ENCODE measurements at places on chromosomes 11 and 22.

DNA sequence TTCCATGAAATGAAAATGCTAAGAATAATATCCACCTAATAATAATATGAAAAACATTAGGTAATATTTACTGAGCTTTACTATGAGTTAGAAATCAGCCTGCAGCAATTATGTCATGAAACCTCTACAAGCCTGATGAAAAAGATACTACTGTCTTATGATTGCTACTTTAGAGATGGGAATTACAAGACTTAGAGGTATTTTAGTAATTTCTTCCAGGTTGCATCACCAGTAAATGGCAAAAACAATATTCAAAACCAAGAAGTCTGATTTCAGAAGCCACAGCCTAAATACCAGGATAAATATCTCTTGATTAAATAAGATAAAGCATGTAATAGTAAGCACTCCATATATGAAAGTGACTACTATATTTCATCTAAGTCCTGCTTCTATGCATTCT is 13.8 kb downstream of the OR5B21 start:
- DNase-seq: no peak

- DNase-seq: no peak
These were observed 90.8 kb downstream of the ABTB2 start for GRCh38 chr11:34267013-34267412.

GRCh38 chr11:2190657-2191471 is 19.2 kb upstream of the TH start:
- DNase-seq: no peak

DNA sequence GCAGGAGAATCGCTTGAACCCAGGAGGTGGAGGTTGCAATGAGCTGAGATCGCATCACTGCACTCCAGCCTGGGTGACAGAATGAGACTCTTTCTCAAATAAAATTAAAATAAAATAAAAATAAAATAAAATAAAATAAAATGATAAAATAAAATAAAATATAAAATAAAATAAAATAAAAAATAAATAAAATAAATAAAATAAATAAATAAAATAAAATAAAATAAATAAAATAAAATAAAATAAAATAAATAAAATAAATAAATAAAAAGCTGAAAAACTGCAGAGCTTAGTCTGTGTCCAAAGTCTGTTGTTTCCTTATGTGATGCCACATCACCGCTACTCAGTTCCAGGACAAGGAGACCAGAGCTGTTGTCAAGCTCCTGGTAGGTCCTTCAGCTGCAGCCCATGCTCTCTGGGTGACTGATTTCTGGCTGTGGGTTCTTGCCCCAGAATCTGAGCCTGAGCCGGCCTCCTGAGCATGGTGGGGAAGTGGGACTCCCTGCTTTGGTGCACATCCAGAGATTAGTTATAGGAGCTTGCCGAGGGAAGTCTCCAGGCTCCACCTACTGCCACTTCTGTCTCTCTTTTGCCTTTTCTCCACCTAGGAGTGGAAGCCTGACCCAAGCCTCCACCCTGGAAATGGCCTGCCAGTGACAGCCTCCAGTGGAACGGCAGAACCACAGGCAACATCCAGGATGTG is 31.3 kb upstream of the ADA2 start:
- no peak for DNase-seq

DNA sequence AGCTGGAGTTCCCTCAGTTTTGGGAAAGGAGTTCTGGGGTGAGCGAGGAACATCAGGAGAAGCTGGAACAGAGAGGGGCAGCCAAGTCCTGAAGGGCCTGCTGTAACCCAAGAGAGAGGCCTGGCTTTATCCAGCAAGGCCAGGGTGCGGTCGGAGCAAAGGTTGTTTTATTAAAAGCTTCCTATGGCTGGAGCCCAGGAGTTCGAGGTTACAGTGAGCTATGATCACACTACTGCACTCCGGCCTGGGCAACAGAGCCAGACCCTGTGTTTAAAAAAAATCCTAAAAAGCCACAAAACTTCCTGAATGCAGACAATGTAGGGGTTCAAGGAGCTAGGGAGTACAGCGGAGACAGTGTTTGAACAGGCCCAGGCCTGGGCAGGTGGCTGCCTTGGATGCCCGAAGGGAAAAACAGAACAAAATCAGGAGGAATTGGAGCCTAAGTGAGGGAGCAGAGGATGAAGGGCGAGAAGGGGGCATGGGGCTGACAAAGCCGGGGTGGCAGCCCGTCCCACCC is 22.2 kb upstream of the MALAT1 start:
- DNase-seq: no peak

GRCh38 chr11:47980907-47981621 is 705 bp downstream of the PTPRJ start:
- no peak for DNase-seq

GRCh38 chr22:41780746-41781505 is 19.6 kb upstream of the CCDC134 start:
- peak; percentile 61 for DNase-seq

GRCh38 chr11:112570333-112570732 is 309.7 kb upstream of the PLET1 start:
- DNase-seq: no peak

- DNase-seq: no peak
These were observed 524 bp upstream of the SLC25A17 start for GRCh38 chr22:40819599-40820140.

- no peak for DNase-seq
These were observed 58.9 kb upstream of the CLMP start for GRCh38 chr11:123253911-123254310.

DNA sequence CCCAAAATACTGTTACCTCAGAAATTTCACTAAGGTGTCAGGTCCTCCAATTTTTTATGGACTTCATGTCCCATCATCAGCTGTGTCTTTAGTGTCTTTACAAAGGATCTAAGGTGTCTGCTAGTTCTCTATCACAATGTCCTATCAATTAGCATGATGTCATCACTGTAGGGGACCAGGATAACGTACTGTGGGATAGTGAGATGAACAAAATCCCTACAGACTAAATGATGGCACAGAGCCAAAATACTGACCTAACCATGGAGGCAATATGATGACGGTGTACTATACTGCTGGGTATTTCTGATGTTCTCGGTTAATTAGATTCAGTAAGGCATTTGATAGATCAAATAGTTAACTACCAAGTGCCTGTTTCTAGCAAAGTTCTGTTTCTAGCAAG is 82.5 kb downstream of the SBF2 start:
- no peak for DNase-seq

DNA sequence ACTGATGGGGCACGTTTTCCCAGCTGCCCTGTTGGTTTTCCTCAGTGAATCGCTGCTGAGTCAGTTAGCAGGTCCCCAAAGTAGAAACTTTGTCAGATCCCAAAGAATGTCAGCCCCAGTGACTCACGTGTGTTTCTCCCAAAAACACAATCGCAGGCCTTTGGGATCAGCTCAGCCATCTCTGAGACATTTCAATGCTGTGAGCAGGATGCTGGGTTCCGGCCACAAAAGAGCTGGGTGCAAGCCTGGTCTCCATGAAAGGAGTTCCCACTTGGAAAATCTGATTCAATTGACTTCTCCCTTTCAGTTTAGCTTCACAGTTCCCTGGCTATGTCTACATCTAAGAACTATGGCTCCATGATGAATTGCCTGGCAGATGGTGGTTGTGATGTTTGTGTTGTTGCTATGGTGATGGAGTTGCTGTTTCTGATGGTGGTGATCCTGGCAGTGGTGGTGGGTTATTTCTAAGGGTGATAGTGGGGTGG is 28.0 kb downstream of the MYEOV start:
- no peak for DNase-seq

DNA sequence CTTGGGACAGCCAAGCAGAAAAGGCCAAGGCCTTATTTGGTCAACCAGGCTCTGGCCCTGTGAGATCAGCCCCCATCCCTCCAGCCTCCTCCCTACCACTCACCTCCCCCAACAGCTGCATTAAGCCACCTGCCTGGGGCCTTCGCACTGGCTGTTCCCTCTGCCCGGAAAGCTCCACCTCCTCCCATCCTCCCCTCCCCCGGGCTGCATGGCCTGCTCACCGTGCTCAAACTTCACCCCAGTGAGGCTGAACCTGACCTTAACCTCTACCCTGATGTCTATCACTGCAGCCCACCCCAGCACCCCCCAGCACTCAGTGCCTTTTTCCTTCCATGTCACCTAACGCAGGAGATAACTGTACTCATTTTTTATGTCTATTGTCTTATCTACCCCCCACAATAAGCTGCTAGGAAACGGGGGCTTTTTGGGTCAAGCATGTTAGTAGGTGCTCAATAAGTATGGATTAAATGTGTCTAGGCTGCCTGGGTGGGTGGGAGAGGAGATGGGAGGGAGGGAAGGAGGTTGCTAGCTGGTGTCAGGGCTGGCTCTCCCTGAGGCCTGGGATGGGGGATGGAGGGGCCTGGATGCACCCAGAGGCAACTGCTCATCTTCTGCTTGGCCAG is 912 bp downstream of the PTPRCAP start:
- DNase-seq: peak; percentile 49

DNA sequence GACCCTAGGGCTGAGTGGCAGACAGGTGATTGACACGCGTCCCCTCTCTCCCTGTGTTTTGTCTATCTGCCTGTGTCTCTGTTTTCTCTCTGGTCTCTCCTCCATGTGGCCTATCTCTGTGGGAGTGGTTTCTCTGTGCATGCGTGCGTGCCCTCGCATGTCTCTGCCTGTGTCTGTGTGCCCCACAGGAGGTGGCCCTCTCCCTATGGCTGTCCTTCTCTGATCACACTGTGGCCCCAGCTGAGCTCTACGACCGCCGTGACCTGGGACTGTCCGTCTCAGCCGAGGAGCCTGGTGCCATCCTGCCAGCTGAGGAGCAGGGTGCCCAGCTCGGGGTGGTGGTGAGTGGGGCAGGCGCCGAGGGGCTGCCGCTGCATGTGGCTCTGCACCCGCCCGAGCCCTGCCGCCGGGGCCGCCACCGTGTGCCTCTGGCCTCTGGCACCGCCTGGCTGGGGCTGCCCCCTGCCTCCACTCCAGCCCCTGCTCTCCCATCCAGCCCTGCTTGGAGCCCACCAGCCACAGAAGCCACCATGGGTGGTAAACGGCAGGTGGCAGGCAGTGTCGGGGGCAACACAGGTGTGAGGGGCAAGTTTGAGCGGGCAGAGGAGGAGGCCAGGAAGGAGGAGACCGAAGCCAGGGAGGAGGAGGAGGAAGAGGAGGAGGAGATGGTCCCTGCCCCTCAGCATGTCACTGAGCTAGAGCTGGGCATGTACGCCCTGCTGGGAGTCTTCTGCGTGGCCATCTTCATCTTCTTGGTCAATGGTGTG is 11.6 kb downstream of the TMEM132A start:
- DNase-seq: no peak

DNA sequence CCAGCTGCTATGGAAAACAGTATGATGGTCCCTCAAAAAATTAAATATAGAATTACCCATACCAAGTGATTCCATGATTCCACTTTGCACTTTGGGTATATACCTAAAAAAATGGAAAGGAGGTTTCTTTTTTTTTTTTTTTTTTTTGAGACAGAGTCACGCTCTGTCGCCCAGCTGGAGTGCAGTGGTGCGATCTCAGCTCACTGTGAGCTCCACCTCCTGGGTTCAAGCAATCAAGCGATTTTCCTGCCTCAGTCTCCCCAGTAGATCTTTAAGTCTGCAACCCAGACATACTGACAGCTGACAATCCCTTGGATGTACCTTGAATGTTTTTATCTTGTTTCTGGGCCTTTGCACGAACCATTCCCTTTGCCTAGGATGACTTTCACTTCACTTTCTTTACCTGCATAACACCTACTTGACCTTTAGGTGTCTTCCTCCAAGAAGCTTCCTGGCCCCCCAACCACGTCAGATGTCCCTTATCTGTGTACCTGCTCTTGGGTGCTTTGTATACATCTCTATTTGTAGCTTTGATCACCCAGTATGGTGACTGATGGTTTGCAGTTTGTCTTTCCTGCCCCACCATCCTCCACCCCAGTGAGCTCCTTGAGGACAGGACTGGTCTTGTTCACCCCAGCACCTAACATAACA is 11.6 kb downstream of the UCP3 start:
- DNase-seq: no peak

GRCh38 chr11:96622026-96622634 is 232.3 kb downstream of the JRKL start:
- DNase-seq: no peak
